Breast epithelium (tissue), 4 donors: ENCODE measurements at places on chromosomes 7 and 10. TPM values are rescaled to one million over a fixed set of nuclear protein-coding genes. Genes with fewer than 3 reads are reported as not detected.
A peak's percentile ranks its signal among the peaks of the same experiment; 100 is the strongest.

IL15RA gene
- 15.1 TPM for total RNA-seq

- DNase-seq = no peak
- no peak overlapping the region for H3K4me3 ChIP-seq
- H3K27me3 ChIP-seq = no peaks in the 10 kb centered on the region
- H3K4me1 ChIP-seq = no peaks in the 10 kb centered on the region
- no peaks in the 10 kb centered on the region for H3K36me3 ChIP-seq
- H3K27ac ChIP-seq = no peak overlapping the region
Measured at GRCh38 chr10:115046686-115047236, 46.4 kb upstream of the ATRNL1 start.

DNA sequence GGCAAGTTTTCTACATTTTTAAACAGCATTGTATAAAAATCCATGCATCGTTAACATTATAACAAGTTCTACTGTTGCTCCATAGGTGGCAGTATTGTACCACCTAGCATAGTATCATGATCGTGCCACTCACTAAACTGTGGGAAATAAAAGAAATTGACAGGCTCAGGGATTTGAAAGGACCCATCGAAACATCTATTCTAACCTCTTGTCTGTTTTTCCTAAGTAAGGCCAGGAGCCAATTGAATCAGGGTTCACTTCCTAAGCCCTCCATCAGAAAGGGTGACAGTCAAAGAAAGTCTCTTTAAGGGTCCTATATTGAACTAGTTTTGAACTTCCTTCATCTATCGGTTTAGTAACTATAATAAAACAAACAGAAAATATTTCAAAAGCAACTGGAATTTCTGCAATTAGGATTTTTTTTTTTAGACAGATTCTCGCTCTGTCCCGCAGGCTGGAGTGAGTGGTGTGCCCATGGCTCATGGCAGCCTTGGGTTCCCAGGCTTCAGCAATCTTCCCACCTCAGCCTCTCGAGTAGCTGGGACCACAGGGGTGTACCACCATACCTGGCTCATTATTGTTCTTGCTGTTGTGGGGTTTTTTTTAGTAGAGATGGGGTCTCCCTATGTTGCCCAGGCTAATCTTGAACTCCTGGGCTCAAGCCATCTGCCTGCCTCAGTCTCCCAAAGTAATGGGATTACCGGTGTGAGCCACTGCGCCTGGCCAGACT is 9.4 kb downstream of the HACD1 start:
- no peaks in the 10 kb centered on the region for H3K36me3 ChIP-seq
- no peak overlapping the region for H3K4me3 ChIP-seq
- no peak for DNase-seq
- H3K27me3 ChIP-seq = no peaks in the 10 kb centered on the region
- H3K4me1 ChIP-seq = no peaks in the 10 kb centered on the region
- no peak overlapping the region for H3K27ac ChIP-seq

CCDC172 gene
- not detected for total RNA-seq

DNA sequence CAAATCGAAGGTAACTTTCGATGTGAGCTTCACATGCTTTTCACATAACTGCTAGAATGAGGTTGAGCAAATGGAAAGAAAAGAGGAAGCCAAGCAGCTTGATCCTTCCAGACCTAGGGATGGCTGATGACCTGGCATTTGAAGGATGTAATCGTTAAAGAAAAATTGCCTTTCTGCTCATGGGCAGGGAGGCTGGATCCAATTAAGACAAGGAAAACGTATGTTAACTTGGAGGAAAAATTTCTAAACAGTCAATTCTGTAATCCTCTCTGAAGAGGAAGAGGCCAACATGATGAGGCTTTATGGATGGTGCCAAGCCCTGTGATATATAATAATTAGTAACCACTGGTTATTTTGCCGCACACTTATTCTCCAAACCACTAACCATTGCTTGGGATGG is 12.5 kb downstream of the GRK5 start:
- H3K4me1 ChIP-seq = no peaks in the 10 kb centered on the region
- H3K27ac ChIP-seq = peak overlapping the region; percentile 9
- no peaks in the 10 kb centered on the region for H3K36me3 ChIP-seq
- H3K27me3 ChIP-seq = no peaks in the 10 kb centered on the region
- H3K4me3 ChIP-seq = no peak overlapping the region
- DNase-seq = no peak

COL13A1 gene
- 0.73 TPM for total RNA-seq

- no peak overlapping the region for H3K4me3 ChIP-seq
- H3K4me1 ChIP-seq = no peaks in the 10 kb centered on the region
- H3K27me3 ChIP-seq = no peaks in the 10 kb centered on the region
- DNase-seq = no peak
Measured at GRCh38 chr10:74529205-74529604, 297.2 kb upstream of the KAT6B start.
